Pons (tissue), 1 donor: ENCODE measurements at places on chromosomes 2 and 18.

DNA sequence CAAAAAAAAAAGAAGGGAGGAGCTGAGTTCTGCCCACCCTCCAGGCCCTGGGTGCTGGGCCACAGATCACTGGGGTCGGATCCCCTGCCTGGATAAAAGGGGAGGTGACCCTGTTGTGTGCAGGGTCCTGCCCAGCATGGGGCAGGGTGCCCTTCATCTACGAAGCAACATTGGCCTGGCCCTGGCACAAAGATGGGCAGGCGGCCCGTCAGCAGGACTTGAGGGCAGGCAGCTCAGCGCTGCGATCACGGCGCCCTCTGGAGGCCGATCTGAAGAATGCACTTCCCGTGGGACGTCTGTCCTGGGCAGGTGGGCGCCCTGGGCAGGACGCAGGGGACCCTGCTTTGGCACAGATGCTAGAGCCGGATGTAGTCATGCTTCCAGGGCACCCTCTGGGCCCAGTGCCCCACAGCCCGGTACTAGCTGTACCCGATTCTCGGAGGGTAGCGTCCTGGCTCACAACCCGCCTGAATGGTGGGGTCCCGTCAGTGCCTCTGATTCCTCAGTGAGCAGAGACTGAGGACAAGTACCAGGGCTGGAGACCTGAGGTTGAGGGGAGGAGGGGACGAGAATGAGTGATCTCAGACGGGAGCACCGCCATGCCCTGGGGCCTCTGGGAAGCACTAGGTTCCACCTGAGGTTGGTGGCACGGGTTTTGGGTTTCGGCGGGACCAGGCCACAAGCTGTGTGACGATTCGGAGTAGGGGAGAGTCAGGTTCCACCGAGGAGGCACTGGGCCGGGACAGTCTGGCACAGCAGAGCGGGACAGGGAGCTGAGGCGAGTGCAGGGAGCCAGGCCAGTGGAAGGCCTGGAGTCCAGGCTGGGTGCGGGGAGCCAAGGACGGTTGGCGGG lies 18.0 kb downstream of the ARID5A start:
- DNase-seq = peak; percentile 69

GRCh38 chr18:11905613-11906012 lies 2.5 kb downstream of the MPPE1 start:
- DNase-seq = no peak

- DNase-seq = no peak
These were observed 257.7 kb downstream of the EN1 start for GRCh38 chr2:118589721-118590120.

DNA sequence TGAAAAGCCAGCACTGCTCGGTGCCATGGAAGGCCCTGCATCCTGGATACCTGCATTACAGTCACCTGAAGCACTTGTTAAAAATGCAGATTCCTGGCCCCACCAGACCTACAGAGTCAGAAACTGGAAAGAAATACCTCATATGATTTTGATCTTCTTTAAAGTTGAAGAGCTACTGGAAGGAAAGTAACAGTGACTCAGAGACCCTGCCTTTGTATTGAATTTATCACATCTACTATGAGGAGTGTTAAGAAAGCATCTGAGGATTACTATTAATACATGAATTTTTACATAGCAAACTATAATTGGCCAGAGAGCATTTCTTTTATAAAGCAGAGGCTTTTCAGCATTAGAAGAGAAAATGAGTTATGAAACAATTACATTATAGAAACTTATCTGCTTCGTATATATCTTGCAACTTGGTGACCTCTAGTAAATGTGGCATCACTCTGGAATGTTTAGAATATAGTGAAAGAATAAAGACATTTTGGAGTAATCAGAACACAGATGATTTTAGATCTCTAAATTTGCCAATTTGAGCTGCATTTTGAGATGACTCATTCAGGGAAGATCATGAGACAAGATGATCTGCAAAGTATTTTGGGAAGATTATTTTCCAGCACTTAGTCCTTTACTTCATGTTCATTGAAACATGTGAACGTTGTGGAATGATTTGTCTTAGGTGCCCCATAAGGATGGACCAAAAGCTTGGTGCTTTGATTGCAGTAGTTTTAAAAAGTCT lies 12.2 kb downstream of the PTPRM start:
- DNase-seq = no peak

DNA sequence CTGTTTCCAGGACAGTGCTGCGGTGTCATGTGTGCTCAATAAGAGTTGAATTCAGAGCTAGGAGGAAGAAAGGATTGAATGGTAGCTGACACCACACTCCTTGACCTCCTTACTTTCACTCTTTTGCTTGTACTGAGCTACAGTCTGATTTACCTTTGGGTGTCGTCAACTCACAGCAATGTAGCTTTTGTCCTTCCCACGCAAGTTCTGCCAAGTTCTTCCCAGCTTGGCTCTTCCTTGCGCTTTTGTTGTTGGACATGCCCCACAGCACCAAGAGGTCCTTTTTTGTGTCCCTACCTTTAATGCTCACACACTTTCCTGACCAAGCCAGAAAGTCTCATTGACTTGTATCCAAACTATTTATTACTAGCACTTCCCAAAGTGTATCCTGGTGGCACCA lies 38.3 kb upstream of the ITGB6 start:
- no peak for DNase-seq
